ENCODE measurements at places on chromosomes 1 and 21.

DNA sequence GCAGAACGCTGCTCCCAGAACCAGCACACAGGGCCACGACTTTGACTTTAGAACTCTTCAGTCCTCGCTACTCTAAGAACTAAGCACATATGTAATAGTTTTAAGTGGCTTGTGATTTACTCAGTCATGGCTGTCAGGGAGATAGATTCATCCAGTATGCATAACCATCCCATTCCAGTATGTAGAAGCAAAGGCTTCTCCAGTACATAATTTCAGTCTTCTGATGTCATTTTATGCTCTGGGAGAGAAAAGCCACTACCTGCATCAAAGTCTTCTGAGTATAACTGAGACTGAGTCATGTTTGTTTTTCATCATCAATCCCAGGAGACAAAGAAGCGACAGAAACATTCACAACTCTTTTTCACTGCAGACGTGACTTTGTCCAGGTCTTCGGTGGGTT is 885.7 kb downstream of the PLA2G4A start:
- H3K4me1 ChIP-seq: no peaks in the 10 kb centered on the region
- H3K27ac ChIP-seq: no peak overlapping the region
- H3K4me3 ChIP-seq: no peak overlapping the region
- no peaks in the 10 kb centered on the region for H3K36me3 ChIP-seq
- no peak for DNase-seq

DNA sequence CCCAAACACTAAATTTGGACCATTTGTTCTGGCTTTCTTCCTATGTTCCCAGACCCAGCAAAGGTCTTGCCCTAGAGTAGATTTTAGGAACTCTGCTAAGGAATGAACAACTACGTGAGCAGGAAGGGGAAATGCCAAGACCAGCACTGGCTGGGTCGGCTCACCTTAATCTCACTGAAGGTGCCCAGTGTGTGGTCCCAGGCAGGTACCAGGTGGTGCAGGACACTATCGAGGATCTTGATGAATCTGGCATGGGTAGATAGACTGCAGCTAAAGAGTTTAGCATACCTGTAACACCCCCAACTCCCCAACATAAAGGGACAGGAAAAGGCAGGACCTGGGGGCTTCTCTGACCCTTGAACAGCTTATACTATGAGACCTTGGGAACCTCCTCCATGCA is 3.0 kb downstream of the HECTD3 start:
- H3K4me3 ChIP-seq: no peak overlapping the region
- H3K4me1 ChIP-seq: peaks cover 38% of the 10 kb centered on the region
- no peak for DNase-seq
- peaks cover 63% of the 10 kb centered on the region for H3K36me3 ChIP-seq

DNA sequence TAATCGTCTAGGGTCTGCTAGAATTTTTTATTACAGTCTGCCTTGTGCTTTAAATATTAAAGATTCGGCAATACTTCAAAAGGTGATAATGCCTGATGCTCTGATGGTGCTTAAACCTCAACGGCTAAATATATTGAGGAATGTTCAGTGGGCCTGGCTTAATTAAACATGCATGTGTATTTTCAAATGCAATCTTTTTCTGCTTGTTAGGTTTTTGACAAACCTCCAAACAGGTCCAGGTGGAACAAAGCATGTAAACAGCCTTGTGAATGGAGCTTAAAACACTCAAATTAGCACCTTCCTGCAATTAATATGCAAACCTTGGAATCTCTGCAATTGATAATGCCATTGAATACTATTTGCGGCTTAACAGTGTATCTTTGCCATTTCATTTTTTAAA is 334.9 kb downstream of the BARHL2 start:
- no peak for DNase-seq
- H3K36me3 ChIP-seq: no peaks in the 10 kb centered on the region
- H3K4me1 ChIP-seq: no peaks in the 10 kb centered on the region
- no peak overlapping the region for H3K27ac ChIP-seq
- H3K4me3 ChIP-seq: no peak overlapping the region
- H3K27me3 ChIP-seq: peaks cover 2% of the 10 kb centered on the region

DNA sequence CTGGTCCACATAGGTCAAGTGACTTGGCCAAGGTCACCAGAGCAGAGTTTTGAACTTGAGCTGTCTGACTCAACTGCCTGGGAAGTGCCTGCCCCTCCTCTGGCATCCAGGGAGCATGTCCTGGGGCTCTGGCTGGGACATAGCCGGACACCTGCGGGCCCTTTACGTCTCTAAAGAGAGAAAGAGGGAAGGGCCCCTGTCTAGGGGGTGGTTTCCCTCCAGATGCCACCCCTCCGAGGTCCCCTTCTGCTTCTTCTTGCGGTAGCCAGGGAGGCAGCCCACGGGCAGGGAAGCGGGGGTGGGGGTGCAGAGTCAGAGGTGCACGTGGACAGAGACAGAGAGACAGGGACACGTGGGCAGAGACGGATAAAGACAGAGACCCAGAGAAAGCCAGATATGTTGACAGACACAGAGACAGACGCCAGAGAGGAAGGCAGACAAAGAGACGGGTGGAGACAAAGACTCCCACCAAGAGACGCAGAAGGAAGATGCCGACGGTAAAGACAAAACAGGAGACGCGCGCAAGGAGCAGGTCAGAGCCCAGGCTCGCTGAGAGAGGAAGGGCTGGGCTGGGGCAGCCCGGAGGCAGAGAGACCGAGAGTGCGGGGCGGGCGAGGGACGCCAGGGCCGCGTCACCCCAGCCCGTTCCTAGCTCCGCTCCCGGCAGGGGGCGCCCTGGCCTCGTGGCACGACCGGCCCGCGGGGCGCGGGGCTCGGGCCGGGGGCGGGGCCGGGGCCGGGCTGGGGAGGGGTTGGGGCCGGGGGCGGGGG is 458 bp upstream of the ALPL start:
- H3K4me3 ChIP-seq: no peak overlapping the region
- peak; percentile 50 for DNase-seq
- peaks cover 59% of the 10 kb centered on the region for H3K27me3 ChIP-seq
- H3K27ac ChIP-seq: no peak overlapping the region
- H3K4me1 ChIP-seq: peaks cover 9% of the 10 kb centered on the region

- no peaks in the 10 kb centered on the region for H3K36me3 ChIP-seq
- no peak overlapping the region for H3K4me3 ChIP-seq
- H3K27ac ChIP-seq: no peak overlapping the region
- no peaks in the 10 kb centered on the region for H3K4me1 ChIP-seq
- H3K27me3 ChIP-seq: peaks cover 53% of the 10 kb centered on the region
Measured at GRCh38 chr21:45249626-45250025, 38.1 kb downstream of the POFUT2 start.

DNA sequence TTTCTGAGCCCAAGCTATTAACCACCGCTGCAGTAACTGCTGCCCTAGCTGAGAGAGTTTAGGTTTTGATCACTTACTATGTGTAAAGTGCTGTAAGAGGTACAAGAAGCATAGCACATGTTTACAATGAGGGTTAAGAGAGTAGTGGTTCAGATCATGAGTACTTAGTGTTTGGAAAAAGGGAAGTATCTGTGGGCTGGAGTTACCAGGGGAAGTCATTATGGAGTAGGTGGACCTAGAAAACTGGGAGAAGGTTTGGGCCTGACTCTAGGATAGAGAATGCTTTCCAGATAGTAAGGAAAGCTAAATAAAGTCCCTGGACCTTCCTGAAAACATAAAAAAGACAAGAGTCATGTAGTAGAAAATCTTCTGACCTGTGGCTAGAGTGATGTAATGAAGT is 149.6 kb upstream of the PLXNA2 start:
- no peaks in the 10 kb centered on the region for H3K27me3 ChIP-seq
- H3K4me3 ChIP-seq: no peak overlapping the region
- DNase-seq: no peak
- H3K36me3 ChIP-seq: no peaks in the 10 kb centered on the region

- no peak overlapping the region for H3K27ac ChIP-seq
- no peak for DNase-seq
- no peaks in the 10 kb centered on the region for H3K36me3 ChIP-seq
- no peaks in the 10 kb centered on the region for H3K27me3 ChIP-seq
- H3K4me1 ChIP-seq: no peaks in the 10 kb centered on the region
Measured at GRCh38 chr1:18155881-18156385, 48.3 kb downstream of the IGSF21 start.

GRCh38 chr1:160353223-160353622 is 10.0 kb downstream of the NCSTN start:
- DNase-seq: no peak
- H3K4me3 ChIP-seq: no peak overlapping the region
- no peaks in the 10 kb centered on the region for H3K27me3 ChIP-seq

DNA sequence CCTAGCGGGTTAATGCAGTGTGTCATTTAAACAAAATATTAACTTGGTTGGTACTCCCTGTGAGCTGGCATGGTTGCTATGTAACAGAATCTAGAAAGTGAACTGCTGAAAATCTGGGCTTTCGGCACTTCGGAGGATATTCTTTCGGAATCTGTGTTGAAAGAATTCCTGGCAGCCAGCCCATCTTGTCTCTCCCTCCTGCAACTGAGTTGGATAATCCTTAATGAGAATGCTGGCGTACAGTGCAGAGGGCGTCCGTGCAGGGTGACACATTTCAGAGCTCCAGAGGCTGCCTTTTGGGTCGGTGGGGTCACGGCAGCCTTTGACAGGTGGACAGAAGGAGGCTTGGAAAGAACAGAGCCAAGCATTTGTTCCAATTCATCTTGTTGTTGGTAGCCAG is 3.7 kb downstream of the KAZN start:
- peaks cover 25% of the 10 kb centered on the region for H3K27me3 ChIP-seq
- H3K4me1 ChIP-seq: no peaks in the 10 kb centered on the region
- H3K36me3 ChIP-seq: no peaks in the 10 kb centered on the region
- no peak for DNase-seq

- DNase-seq: no peak
- no peaks in the 10 kb centered on the region for H3K36me3 ChIP-seq
- no peak overlapping the region for H3K27ac ChIP-seq
- H3K27me3 ChIP-seq: peaks cover 10% of the 10 kb centered on the region
Measured at GRCh38 chr1:67627906-67628305, 57.1 kb upstream of the GADD45A start.

DNA sequence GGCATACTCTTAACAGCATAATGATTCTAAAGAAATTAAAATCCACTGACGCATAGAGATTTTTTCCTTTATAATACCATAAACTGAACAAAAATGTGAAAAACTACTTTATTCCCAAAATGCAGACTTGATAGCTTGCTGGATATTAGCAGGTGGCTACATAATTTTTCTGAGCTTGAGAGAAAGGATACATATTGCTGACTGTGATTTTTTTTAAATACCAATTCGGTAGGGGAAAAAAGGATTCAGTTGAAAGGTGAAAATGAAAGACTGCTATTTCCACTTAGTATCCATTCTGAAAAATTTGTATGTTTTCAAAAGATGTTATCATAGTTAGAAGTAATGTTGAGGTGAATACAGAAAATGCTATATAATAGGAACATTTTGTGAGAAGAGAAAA is 90.0 kb upstream of the MAP1LC3C start:
- H3K36me3 ChIP-seq: no peaks in the 10 kb centered on the region
- no peaks in the 10 kb centered on the region for H3K27me3 ChIP-seq
- DNase-seq: no peak
- H3K4me3 ChIP-seq: no peak overlapping the region

GRCh38 chr1:108067884-108068540 is 103.0 kb upstream of the VAV3 start:
- H3K36me3 ChIP-seq: no peaks in the 10 kb centered on the region
- H3K27ac ChIP-seq: no peak overlapping the region
- no peak for DNase-seq
- H3K27me3 ChIP-seq: no peaks in the 10 kb centered on the region

DNA sequence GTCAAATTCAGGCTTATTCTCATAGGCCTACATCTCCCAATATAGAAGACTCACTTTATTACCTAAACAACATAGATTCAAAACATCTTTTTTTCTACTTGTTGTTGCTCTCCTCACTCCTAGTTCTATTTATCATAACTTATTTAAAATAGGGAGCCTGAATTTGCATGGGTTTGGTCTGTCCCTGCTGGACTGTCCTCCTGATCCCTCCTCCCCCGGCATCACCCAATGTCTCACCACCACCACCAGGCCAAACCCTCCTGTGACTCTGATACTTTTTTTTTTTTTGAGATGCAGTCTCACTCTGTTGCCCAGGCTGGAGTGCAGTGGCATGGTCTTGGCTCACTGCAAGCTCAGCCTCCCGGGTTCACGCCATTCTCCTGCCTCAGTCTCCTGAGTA is 31.8 kb upstream of the MYBPHL start:
- DNase-seq: no peak
- no peaks in the 10 kb centered on the region for H3K27me3 ChIP-seq
- H3K36me3 ChIP-seq: no peaks in the 10 kb centered on the region
- no peak overlapping the region for H3K27ac ChIP-seq

DNA sequence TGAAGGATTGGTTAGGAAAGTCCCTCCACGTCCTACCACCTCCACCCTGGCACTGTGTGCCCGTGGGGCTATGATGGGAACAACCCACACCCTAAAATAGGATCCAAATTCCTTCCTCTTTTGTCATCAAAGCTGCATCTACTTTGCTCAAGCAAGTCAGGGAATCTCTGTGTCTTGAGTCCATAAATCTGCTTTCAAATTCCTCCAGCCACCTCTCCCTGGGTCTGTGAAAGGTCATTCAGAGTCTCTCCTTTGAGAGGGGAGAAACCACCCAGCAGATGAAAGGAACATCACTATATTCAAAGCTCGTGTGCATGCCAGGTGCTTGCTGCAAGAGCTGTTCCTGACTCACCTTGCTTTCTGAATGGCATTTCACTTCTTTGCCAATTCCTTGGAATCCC is 243.6 kb downstream of the TM2D1 start:
- H3K4me1 ChIP-seq: no peaks in the 10 kb centered on the region
- no peak overlapping the region for H3K27ac ChIP-seq
- H3K4me3 ChIP-seq: no peak overlapping the region
- no peak for DNase-seq

- no peaks in the 10 kb centered on the region for H3K36me3 ChIP-seq
- DNase-seq: no peak
- no peak overlapping the region for H3K4me3 ChIP-seq
- no peaks in the 10 kb centered on the region for H3K4me1 ChIP-seq
Measured at GRCh38 chr1:10768552-10768951, 27.9 kb downstream of the CASZ1 start.

DNA sequence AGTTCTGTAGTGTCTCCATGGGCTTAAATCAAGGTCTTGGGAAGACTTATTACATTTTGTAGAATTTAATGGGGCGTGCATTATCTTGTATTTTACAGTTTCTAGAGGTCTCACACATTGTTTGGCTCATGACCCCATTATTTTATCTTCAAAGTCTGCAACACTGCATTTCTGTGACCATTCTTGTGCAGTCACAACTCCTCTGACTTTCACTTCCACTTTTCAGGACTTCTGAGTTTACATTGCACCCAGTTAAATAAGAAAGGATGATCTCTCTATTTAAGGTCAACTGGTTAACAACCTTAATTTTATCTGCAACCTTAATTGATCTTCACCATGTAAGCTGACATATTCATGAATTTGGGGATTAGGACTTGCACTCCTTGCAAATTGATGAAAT is 1186.6 kb downstream of the MRPL39 start:
- no peak overlapping the region for H3K27ac ChIP-seq
- no peaks in the 10 kb centered on the region for H3K36me3 ChIP-seq
- H3K4me1 ChIP-seq: no peaks in the 10 kb centered on the region
- no peak overlapping the region for H3K4me3 ChIP-seq
- no peak for DNase-seq

Data from T-cell (primary cell).